Fibroblast of skin of back (primary cell): ENCODE measurements at places on chromosomes 3 and 15.

- DNase-seq = no peak
Measured at GRCh38 chr15:90838139-90838538, 30.2 kb upstream of the FURIN start.

DNA sequence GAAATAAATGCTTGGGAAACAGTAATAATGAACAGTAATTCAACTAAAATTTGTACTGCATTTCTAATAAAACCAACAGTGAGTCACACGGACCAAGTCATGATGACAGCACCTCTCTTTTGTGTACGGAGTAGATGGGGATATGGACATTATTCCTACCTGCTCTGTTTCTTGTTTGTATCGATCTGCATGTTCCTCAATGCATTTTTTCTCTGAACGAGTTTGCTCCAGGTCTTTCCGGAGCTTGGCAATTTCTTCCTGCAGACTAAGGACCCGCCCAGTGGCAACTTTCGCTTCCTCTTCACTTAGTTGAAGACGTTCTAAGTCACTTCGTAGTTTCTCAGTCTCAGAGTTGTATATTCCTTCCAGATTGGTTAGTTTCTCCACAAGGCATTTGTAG, 74.4 kb upstream of the MYO5C start:
- DNase-seq = peak; percentile 2

DNA sequence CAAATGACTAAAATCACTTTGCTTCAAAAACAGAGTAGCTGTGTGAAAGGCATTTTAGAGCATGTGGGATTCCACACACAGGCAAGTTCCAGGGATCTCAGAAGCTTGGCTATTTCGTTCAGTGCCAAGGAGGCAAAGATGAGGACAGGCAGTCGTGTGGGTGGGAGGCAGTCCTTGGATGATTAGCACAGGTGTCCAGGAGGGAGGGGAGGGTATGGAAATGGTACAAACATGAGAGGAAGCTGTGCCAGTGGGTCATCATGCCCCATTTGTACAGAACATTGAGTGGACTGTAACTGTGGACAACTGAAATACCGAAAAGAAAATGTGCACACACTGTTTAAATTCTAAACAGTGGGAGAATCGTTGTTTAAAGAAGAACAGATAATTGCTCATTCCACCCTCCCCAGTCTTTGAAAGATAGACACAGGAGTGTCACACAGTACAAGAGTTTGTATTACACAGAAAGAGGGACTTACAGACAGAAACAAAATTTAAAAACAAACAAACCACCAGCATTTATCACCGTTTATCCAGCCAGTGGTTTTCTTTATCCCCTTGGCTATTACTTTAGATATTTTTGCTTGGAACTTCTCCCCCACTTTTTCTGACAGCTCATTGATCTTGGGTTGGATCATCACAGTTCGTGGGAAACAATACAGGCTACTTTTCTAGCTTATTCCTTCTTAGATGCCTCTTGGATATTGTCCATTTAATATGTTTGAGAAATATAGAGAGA, 122.9 kb downstream of the GREM1 start:
- peak; percentile 85 for DNase-seq

DNA sequence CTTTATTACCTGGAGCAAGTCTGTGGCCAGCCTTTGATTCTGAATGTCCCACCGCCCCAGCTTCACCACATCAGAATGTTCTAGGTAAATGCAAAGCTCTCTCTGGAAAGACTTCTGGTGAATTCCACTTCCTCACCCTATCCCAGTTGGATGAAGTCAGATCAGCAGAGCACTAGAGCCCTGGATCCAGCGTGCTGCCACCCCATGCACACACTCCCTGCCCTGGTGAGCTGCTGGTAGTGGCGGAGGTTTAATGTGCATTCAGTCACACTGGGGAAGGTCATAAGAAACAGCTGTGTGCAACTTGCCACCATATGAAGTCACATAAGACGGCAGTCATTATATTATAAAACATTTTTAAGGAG, 16.3 kb upstream of the SLC41A3 start:
- no peak for DNase-seq

- DNase-seq = no peak
Measured at GRCh38 chr3:62376454-62376720, 3.0 kb upstream of the FEZF2 start.

DNA sequence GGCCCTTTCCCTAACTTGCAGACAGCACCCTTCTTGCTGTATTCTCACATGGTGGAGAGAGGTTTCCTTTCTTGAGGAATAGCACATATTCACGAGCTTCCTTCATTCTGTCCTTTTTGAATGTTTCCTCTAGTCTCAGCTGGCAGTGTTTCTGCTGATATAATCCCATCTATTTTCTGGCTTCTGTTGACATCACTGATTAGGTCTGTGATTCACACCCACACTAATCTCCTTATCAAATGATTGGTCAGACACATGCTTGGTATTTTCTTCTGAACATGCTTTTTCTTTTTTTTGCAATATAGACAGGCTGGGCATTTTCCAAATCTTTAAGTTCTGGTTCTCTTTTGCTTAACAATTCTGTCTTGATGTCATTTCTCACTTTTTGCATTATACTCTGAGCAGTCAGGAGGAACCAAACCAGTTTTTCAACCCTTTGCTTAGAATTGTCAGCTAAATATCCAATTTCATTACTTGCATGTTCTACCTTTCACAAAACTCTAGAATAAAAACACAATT, 65.4 kb downstream of the OXSM start:
- peak; percentile 20 for DNase-seq

DNA sequence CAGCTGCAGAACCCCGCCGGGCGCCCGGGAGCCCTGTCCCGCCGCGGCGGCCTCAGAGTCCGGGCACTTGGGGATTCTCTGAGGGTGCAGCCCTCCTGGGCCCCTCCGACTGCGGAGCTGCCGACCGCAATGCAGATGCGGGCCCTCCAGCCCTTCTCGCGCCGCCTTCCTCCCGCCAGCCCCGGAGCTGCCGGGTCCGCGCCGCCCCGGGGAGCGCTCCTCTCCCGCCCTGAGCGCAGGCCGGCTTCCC, 320 bp upstream of the ACAN start:
- DNase-seq = no peak

- no peak for DNase-seq
Measured at GRCh38 chr3:66492672-66493071, 8.2 kb downstream of the LRIG1 start.

- DNase-seq = no peak
Measured at GRCh38 chr3:152841131-152841530, 6.2 kb downstream of the P2RY1 start.

GRCh38 chr3:186589121-186589520, 18.6 kb downstream of the DNAJB11 start:
- peak; percentile 12 for DNase-seq

GRCh38 chr15:62545467-62546227, 380.6 kb upstream of the C2CD4B start:
- DNase-seq = peak; percentile 51

- DNase-seq = no peak
Measured at GRCh38 chr3:33884701-33885100, 86.3 kb downstream of the PDCD6IP start.

DNA sequence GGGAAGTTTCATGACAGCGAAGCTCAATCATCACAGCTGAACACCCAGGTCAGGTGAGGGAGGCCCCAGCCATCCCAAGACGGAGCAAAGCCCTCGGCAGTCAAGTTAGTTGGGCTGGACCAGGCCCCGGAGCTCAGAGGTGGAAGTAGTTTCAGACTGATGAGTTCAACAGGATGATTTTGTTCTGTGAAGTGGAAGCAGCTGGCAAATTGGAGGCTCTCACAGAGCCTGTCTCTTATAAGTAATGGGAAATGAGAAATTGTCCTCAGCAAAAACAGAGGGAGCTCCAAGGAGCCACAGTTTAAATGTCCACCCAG, 245.1 kb downstream of the XXYLT1 start:
- no peak for DNase-seq

DNA sequence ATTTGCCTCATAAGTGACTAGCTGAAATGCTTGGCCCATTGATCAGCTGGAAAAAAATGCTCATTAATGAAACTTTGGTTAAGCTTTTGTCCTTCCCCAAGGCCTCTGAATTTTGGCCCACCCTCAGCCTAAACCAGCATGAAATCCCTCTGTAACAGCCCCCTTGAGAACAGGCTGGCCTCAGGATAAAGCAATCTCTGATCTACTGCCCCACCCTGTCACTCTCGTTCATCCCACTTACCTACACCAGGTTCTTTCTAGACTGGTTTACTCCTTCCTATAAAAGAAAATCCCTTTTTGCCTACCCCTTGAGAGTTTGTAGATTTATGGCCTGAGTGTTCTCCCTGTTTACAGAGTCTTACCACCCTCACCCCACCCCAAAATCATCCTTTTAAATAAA, 3.4 kb upstream of the AEN start:
- DNase-seq = no peak

DNA sequence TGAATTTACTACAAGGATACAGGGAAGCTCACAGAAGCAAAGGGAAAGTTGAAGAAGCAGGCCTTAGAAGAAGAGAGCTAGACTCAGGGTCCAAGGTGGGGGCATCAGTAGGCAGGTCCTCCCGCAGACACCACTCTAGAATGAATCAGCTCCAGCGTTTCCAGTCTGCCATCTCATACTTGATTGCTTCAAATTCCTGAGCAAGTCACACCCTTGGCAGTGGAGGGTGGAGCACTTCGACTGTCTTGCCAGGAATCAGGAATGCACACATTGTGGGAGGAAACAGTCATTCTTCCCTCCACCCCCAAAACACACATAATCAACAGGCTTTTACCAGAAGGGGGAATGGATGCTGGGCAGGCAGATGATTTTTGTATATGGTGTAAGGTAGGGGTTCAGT, 78.5 kb downstream of the CHCHD6 start:
- DNase-seq = peak; percentile 98

- no peak for DNase-seq
Measured at GRCh38 chr3:69560116-69560515, 174.2 kb upstream of the FRMD4B start.

- DNase-seq = no peak
Measured at GRCh38 chr3:83482402-83483070, 1476.3 kb upstream of the CADM2 start.

GRCh38 chr15:58734859-58735258, 14.6 kb downstream of the ADAM10 start:
- no peak for DNase-seq

DNA sequence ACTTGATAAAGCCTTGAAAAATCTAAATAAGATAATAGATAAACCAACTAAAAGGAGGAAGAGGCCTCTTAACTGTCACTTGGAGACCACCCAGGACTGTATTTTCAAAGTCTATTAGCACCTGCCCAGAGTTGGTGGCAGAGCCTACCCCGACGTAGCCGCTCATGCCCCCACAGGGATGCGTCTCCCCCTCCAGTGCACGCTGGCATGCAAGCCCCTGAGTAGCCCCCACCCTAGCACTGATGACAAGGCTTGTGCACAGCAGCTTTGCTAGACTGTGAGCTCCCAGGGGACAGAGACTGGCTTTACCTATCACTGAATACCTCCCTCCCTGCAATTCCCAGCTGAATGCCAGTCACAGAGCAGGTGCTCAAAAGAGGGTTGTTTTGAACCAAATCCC, 54.1 kb upstream of the HES1 start:
- DNase-seq = no peak

DNA sequence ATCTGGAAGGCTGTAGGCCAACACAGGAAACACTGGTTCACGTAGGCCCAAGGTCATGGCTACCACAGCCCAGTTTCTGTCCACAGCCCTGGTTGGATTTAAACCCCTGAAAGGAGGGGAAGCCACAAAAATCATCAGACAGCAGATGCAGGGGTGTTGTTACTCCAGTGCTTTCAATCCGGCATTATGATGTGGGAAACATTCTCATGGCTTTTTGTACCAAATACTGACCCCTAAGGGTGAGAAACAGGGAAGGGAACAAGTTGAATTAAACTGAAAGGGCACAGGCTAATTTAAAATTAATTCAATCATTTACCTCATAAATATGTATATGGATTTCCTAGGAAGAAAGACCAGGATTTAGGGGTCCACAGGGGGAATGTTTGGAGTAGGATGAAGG, 375.6 kb downstream of the CTNNB1 start:
- DNase-seq = no peak

GRCh38 chr3:56987238-56987895, 73.1 kb upstream of the SPATA12 start:
- DNase-seq = no peak

GRCh38 chr3:102141928-102142239, 292.6 kb downstream of the NFKBIZ start:
- DNase-seq = no peak

GRCh38 chr3:27319847-27320526, 49.2 kb downstream of the NEK10 start:
- DNase-seq = no peak

- DNase-seq = peak; percentile 37
Measured at GRCh38 chr3:9301091-9301490, 51.6 kb upstream of the SRGAP3 start.

GRCh38 chr3:30688776-30689641, 82.6 kb downstream of the TGFBR2 start:
- DNase-seq = peak; percentile 57

DNA sequence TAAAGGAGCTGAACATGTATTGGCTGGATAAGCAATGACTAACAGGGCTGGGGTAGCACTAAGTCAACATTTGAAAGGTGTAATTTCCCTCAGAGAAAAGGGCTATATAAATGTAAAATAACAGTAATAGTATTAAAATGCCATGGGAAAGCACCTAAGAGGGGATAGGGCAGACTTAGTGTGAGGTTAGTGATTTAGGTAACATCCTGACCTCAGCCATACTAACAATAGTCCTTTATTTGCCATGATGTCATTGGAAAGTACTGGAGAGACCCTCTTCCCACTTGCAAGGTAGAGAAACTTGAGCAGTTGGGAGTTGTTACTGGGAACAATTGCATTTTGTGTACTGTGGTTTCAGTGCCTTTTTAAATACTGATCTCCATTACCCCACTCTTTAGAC, 103.4 kb downstream of the LSAMP start:
- DNase-seq = no peak

GRCh38 chr3:107651782-107652181, 129.0 kb downstream of the BBX start:
- no peak for DNase-seq

- no peak for DNase-seq
Measured at GRCh38 chr3:38637906-38638305, 11.6 kb downstream of the SCN5A start.

DNA sequence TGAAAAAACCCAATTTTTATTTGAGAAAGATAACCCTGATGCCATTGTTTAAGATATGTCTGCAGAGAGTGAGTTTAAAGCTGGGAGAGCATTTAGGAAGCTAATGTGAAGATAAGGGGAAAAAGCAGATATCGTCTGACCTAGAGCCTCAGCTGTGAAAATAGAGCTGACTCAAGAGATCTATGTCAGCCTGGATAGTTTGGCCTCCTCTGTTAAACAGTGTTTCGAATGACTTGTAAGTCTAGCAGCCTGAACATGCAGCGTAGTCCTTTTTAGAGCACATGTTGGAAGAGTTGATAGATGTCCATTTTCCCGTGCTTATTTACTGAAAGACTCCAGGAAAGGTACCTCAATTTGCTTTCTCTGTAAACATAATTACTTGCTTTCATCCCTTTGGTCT, 48.1 kb downstream of the ALCAM start:
- no peak for DNase-seq

- peak; percentile 71 for DNase-seq
Measured at GRCh38 chr15:85296615-85297402, 83.6 kb upstream of the AKAP13 start.

GRCh38 chr15:64738226-64739095, 36.9 kb downstream of the RBPMS2 start:
- DNase-seq = no peak

GRCh38 chr15:68796576-68796975, 24.1 kb downstream of the ANP32A start:
- no peak for DNase-seq

GRCh38 chr3:183142199-183142598, 20.3 kb downstream of the LAMP3 start:
- no peak for DNase-seq
